ENCODE measurements at places on chromosomes 2 and 18. TPM values are rescaled to one million over a fixed set of nuclear protein-coding genes. Genes with fewer than 3 reads are reported as not detected.

DNA sequence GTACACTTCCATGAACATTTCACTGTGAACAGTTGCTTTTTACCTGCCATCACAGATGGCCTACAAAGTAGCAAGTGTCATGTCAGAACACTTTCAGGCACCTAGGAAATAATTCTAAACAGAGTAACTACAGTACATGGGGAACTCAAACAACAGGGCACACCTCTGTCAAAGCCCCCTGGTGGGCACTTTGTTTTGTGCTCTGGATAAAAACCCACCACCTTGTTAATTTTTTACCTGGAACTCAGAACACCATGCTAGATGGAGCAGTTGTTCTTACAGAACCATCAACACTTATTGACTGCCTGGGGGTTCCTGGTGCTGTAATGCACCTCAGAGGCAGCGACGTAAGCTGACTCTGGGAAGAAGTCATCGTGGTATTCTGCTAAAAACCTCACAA lies 2.3 kb downstream of the MSL3B start:
- no peaks in the 10 kb centered on the region for H3K4me1 ChIP-seq
- H3K36me3 ChIP-seq = peaks cover 6% of the 10 kb centered on the region
- H3K27ac ChIP-seq = no peak overlapping the region
- no peak overlapping the region for H3K4me3 ChIP-seq
- H3K27me3 ChIP-seq = peaks cover 2% of the 10 kb centered on the region

GRCh38 chr18:12304351-12305210 lies 3.5 kb upstream of the TUBB6 start:
- DNase-seq = no peak
- H3K36me3 ChIP-seq = peaks cover 14% of the 10 kb centered on the region
- peaks cover 14% of the 10 kb centered on the region for H3K27me3 ChIP-seq
- peak overlapping the region; percentile 36 for H3K27ac ChIP-seq
- H3K4me3 ChIP-seq = no peak overlapping the region
- H3K4me1 ChIP-seq = peaks cover 31% of the 10 kb centered on the region

GRCh38 chr2:176556373-176556772 lies 287.1 kb downstream of the MTX2 start:
- peaks cover 54% of the 10 kb centered on the region for H3K4me1 ChIP-seq
- H3K27ac ChIP-seq = no peak overlapping the region
- no peaks in the 10 kb centered on the region for H3K36me3 ChIP-seq
- no peak overlapping the region for H3K4me3 ChIP-seq
- peaks cover 6% of the 10 kb centered on the region for H3K27me3 ChIP-seq
- no peak for DNase-seq

DNA sequence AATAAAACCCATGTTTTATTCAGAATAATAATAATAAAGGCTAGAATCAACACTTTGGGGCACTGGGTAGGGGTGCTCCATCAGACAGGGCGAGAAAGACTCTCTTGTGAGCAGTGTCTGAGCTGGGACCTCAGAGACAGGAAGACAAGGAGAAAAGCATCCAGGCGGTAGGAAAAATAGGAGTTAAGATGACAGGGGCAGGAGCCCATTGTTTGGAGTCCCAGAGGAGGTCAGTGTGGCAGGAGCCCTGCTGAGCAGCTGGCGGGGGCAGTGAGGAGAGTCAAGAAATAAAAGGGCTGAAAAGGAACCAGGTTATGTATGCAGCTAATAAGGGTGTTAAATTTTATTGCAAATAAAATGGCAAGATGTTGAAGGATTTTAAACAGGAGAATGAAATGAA lies 457.4 kb downstream of the FBXO15 start:
- peak overlapping the region; percentile 90 for H3K27ac ChIP-seq
- H3K4me3 ChIP-seq = peak overlapping the region; percentile 82
- peaks cover 50% of the 10 kb centered on the region for H3K36me3 ChIP-seq
- DNase-seq = no peak
- H3K27me3 ChIP-seq = no peaks in the 10 kb centered on the region

GRCh38 chr18:11454040-11454439 lies 155.4 kb upstream of the SLC35G4 start:
- H3K4me3 ChIP-seq = no peak overlapping the region
- no peak overlapping the region for H3K27ac ChIP-seq
- no peaks in the 10 kb centered on the region for H3K4me1 ChIP-seq
- no peak for DNase-seq
- peaks cover 3% of the 10 kb centered on the region for H3K27me3 ChIP-seq

LRP1B gene
- not detected for total RNA-seq

GRCh38 chr2:227267410-227268115 lies 57.5 kb upstream of the MFF start:
- no peaks in the 10 kb centered on the region for H3K27me3 ChIP-seq
- no peak overlapping the region for H3K4me3 ChIP-seq
- no peak overlapping the region for H3K27ac ChIP-seq
- peaks cover 10% of the 10 kb centered on the region for H3K4me1 ChIP-seq
- no peak for DNase-seq
- no peaks in the 10 kb centered on the region for H3K36me3 ChIP-seq

- peaks cover 18% of the 10 kb centered on the region for H3K27me3 ChIP-seq
- H3K4me3 ChIP-seq = no peak overlapping the region
- no peak for DNase-seq
- peaks cover 37% of the 10 kb centered on the region for H3K4me1 ChIP-seq
- H3K36me3 ChIP-seq = no peaks in the 10 kb centered on the region
Observed at GRCh38 chr2:109123586-109124201, 5.3 kb upstream of the SH3RF3 start.

GRCh38 chr2:120167272-120167671 lies 55.9 kb downstream of the TMEM185B start:
- H3K4me1 ChIP-seq = no peaks in the 10 kb centered on the region
- peaks cover 6% of the 10 kb centered on the region for H3K27me3 ChIP-seq
- H3K4me3 ChIP-seq = no peak overlapping the region
- H3K36me3 ChIP-seq = no peaks in the 10 kb centered on the region
- H3K27ac ChIP-seq = no peak overlapping the region
- DNase-seq = no peak

RMND5A gene
- 8.0 TPM for total RNA-seq

GCG gene
- not detected for total RNA-seq

DNA sequence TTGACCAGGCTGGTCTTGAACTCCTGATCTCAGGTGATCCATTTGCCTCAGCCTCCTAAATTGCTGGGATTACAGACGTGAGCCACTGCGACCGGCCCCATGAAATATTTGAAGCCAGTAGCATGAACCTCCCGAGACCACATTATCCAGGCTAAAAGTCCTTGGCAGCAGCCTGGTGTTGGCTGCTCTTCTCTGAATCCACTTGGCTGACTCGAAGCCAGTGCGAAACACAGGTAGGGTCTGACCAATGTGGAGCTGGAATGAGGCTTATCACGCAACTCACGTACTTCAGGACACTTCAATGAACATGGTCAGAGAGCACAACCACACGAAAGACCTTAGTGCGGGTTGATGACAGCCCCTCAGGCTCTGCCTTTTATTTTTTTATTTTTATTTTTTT lies 38.4 kb downstream of the USP40 start:
- no peak overlapping the region for H3K4me3 ChIP-seq
- no peaks in the 10 kb centered on the region for H3K27me3 ChIP-seq
- H3K4me1 ChIP-seq = no peaks in the 10 kb centered on the region
- peaks cover 25% of the 10 kb centered on the region for H3K36me3 ChIP-seq

PRKAG3 gene
- not detected for total RNA-seq

GRCh38 chr2:85134896-85135659 lies 1.9 kb downstream of the TCF7L1 start:
- H3K27ac ChIP-seq = no peak overlapping the region
- peak overlapping the region; percentile 53 for H3K4me3 ChIP-seq
- no peak for DNase-seq
- H3K4me1 ChIP-seq = peaks cover 16% of the 10 kb centered on the region
- H3K36me3 ChIP-seq = no peaks in the 10 kb centered on the region

GPR17 gene
- total RNA-seq = not detected

DNA sequence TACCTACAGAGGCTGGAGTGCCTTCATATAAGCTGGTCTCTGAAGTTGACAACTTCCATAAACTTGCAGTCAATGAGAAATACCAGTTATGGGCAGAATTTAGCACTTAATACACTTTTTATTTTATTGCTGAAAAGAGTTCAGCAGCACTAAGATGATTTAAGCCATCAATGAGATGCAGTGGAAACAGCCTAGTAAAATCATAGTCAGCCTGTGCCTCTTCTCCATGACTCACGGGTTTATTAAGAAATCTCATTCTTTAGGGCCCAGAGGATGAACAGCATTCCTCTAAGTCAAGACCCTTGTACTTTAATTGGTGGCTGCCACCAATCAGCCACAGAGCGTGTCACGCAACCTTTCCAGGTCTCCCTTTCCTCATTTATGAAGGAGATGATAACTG lies 1357.9 kb upstream of the CELF4 start:
- H3K4me1 ChIP-seq = no peaks in the 10 kb centered on the region
- no peak overlapping the region for H3K4me3 ChIP-seq
- H3K36me3 ChIP-seq = no peaks in the 10 kb centered on the region
- no peaks in the 10 kb centered on the region for H3K27me3 ChIP-seq
- no peak for DNase-seq

DNA sequence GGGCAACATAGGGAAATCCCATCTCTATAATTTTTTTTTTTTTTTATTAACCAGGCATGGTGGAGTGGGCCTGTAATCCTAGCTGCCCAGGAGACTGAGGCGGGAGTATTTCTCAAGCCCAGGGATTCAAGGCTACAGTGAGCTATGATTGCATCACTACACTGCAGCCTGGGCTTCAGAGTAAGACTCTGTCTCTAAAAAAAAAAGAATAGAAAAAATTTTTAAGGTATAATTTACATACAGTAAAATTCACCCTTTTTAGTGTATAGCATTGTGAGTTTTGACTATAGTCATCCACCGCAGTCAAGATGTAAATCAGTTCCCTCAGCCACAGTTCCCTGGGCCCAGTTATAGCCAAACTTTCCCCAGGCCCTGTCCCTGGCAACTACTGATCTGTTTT lies 57.1 kb upstream of the MSH6 start:
- H3K36me3 ChIP-seq = no peaks in the 10 kb centered on the region
- no peak overlapping the region for H3K27ac ChIP-seq
- H3K4me1 ChIP-seq = no peaks in the 10 kb centered on the region
- peaks cover 13% of the 10 kb centered on the region for H3K27me3 ChIP-seq
- H3K4me3 ChIP-seq = no peak overlapping the region

GRCh38 chr2:43273529-43273928 lies 47.1 kb upstream of the ZFP36L2 start:
- peaks cover 63% of the 10 kb centered on the region for H3K4me1 ChIP-seq
- H3K27me3 ChIP-seq = peaks cover 6% of the 10 kb centered on the region
- peak; percentile 36 for DNase-seq
- peaks cover 5% of the 10 kb centered on the region for H3K36me3 ChIP-seq
- peak overlapping the region; percentile 17 for H3K27ac ChIP-seq

DNA sequence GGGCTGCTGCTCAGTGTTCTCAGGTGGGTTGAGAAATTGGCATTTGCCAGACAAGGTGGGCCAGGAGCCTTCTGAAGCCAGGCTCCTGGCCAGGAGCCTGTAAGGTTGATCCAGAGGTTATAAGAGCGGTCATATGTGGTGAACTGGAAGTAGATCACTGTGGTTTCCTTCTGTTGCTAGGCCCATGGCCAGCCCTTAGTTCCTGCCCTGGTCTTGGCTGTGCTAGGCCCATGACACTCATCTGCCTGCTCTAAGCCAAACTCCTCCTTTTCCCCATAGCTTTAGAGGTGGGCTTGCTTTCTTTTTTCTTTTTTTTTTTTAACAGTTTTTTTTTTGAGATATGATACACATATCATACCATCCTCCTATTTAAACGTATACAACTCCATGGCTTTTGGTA lies 5.0 kb upstream of the MGAT5 start:
- H3K4me1 ChIP-seq = peaks cover 50% of the 10 kb centered on the region
- H3K27ac ChIP-seq = no peak overlapping the region
- no peak for DNase-seq
- H3K4me3 ChIP-seq = no peak overlapping the region
- peaks cover 3% of the 10 kb centered on the region for H3K36me3 ChIP-seq

DNA sequence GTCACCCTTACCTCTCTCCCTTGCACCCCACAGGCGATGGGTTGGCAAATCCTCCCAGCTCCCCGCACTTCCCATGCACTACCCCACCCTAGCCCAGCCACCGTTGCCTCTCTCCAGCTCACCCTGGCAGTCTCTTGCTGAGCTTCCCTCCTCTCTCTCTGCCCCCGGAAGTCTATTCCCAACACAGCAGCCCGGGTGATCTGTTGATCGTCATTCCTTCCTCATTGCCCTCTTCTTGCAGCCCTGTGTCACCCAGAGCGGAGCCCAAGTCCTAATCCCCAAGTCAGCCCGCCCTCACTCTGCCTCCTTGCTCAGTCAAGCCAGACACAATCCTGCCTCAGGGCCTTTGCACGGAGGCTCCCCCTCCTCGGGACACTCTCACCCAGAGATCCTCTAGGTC lies 55.2 kb downstream of the CIB4 start:
- H3K4me3 ChIP-seq = no peak overlapping the region
- H3K36me3 ChIP-seq = no peaks in the 10 kb centered on the region
- no peak overlapping the region for H3K27ac ChIP-seq
- peaks cover 57% of the 10 kb centered on the region for H3K27me3 ChIP-seq

ZNF385B gene
- total RNA-seq = 0.24 TPM

CIB4 gene
- not detected for total RNA-seq

DNA sequence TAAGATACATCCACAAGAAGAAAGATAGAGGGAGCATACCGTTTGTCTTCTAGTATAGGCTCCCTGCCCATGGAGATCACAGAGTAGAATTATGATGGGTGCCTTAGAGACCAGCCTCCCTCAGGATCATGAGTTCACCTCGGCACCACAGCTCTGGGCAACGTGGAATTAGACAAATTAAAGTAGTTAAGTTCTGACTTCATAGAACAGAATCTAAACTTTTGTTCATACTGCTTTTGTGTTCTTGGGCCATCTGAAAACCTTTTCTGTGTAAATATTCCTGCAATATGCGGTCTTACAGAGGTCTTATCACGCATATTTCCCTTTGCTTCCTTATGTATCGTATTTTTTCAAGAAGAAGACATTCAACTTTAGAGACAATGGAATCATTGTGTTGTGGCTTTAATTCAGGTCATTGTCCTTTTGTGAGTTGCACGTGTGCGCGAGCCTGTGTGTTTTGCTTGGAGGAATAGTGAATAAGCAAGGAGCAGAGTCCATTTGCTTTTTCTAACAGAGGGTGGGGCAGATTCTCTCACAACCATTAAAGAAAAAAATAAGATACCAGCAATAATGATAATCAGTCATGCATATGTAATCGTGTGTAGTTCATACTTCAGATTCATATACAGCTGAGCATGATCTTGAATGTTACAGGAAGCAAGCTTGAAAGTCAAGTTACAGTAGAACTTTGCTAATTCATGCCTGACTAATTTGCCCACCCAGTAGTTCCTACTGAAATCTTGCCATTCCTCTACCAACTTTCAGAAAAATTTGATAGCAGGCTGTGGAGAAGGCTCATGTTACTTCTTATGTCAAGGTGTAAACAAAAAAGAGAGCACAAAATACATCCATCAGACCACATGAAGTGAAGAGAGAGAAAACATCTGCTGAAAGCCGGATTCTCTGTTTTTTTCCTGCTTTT lies 243.6 kb downstream of the NEDD4L start:
- H3K27me3 ChIP-seq = peaks cover 3% of the 10 kb centered on the region
- DNase-seq = no peak
- no peak overlapping the region for H3K4me3 ChIP-seq
- H3K4me1 ChIP-seq = peaks cover 46% of the 10 kb centered on the region
- H3K36me3 ChIP-seq = peaks cover 4% of the 10 kb centered on the region

TUBA3E gene
- total RNA-seq = not detected

DNA sequence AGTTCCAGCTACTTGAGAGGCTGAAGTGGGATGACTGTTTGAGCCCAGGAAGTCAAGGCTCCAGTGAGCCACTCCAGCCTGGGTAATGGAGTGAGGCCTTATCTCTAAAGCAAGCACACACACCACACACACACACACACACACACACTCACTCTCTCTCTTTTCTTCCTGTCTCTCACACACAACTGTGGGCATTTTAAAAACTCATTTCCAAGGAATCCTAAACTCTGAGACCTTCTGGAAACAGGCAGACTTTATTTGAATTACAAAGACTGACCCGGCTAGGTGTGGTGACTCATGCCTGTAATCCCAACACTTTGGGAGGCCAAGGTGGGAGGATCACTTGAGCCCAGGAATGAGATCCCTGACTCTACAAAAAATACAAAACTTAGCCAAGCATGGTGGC lies 21.3 kb downstream of the WDSUB1 start:
- DNase-seq = peak; percentile 38
- peaks cover 36% of the 10 kb centered on the region for H3K4me1 ChIP-seq
- no peaks in the 10 kb centered on the region for H3K27me3 ChIP-seq
- peaks cover 12% of the 10 kb centered on the region for H3K36me3 ChIP-seq
